ENCODE measurements at places on chromosomes 13 and 19.

- no peak for DNase-seq
Observed at GRCh38 chr13:110311443-110312338, 4.6 kb downstream of the COL4A2 start.

DNA sequence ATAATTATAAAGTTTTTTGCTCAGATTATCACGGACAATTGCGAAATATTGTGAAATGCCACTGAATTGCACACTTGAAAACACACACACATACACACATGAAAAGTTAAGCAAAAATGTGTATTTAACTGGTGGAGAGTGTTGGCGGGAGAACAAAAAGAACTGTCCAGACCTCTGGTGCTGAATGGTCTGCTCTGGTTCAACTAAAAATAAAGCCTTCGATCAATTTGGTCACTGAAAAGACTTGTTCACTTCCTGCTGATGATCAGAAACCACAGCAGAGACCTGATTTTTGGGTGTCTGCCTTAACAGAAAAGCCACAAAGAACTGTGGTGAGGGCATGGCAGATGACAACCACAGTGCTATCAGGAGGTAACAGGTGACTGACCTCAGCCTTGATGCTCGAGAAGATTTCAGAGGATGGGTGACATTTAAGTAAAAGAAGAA is 4.0 kb upstream of the IGFL1 start:
- DNase-seq, result no peak

- peak; percentile 63 for DNase-seq
Observed at GRCh38 chr19:49157445-49158224, at the start of gene TRPM4. Gene TRPM4 (plus strand): TSS chr19:49157792. CDS start chr19:49157867, 75 bp downstream.

GRCh38 chr13:67070306-67070705 is 159.8 kb downstream of the PCDH9 start:
- DNase-seq, result no peak

DNA sequence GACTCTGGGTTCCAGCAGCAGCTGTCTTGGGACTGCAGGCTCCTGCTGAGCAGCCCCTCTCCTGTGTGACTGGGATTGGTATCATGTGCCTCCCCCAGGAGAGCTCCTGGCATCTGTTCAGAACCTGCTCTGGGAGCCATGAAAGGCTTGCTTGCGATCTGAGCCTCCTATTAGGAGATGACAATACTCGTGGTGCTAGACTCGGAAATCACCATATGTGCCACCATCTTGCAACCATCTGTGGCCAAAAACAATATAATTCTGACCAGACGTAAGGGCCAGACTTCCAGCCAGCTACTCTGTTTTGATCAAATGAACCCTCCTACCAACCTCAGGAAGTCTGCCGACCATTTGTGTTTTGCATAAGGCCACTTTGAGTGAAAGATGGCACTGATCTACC is 484.7 kb downstream of the IRS2 start:
- no peak for DNase-seq

DNA sequence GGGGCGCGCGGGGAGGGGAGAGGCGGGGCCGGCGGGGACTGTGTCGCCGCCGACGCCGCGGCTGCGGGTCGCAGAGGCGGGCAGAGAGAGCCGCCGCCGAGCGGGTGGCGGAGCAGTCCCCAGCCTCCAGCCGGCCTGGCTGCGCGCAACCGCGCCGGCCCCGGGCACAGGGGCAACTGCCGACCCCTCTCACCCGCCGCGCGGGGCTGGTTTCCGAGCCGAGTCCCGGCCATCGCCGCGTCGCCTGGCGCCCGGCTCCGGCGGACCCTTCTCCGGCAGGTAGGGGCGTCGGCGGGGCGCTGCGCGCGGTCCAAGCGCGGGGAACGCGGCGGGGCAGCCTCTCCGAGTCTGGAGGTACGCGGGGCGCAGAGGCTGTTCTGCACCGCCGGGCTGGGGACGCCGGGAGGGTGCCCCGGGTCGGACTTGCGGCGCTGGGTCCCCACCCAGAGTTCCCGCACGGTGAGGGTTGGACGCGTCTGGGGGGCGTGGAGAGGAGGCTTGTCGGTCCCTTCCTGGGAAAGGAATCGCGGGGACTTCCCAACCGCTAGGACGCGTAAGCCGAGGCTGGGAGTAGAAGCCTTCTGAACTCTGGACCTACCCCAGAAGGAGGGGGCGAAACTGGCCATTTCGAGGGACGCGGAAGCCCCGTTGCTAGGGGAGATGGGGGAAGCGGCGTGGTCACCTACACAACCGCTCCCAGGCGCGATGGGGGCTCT is 133.6 kb upstream of the MYO16 start:
- no peak for DNase-seq

- no peak for DNase-seq
Observed at GRCh38 chr19:40416918-40417642, 3.9 kb upstream of the PRX start.

DNA sequence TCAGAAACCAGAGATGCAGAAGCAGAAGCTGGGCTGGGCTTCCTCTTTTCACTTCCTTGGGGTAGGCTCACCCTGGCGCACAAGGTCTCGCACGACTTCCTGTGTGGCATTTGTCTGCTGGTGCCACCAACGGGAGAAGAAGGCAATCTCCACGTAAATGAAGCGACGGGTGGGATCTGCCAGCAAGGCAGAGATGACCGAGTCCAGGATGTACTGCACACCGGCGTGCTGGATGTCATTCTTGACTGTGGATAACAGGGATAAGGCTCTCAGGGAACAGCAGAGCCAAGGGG is 1.3 kb downstream of the MAN2B1 start:
- peak; percentile 36 for DNase-seq

DNA sequence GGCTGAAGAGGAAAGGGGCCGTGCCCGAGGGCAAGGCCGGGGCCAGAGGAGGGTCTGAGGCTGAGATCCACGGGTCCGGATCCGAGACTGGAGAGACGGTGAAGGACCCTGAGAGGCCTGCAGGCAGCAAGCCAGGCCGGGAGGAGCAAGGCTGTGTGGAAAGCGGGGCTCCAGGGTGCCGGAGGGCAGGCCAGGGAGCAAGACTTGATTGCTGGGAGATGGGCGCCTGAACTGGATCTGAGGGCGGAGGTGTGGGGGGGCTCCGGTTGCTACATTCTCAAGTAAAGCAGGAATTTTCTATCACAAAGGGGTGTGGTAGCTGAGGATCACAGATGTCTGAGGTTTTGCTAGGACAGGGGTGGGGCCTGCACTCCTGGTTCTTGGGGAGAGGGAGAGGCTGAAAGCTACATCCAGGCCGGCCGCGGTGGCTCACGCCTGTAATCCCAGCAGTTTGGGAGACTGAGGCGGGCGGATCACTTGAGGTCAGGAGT is 3.8 kb downstream of the MAMSTR start:
- DNase-seq, result no peak

DNA sequence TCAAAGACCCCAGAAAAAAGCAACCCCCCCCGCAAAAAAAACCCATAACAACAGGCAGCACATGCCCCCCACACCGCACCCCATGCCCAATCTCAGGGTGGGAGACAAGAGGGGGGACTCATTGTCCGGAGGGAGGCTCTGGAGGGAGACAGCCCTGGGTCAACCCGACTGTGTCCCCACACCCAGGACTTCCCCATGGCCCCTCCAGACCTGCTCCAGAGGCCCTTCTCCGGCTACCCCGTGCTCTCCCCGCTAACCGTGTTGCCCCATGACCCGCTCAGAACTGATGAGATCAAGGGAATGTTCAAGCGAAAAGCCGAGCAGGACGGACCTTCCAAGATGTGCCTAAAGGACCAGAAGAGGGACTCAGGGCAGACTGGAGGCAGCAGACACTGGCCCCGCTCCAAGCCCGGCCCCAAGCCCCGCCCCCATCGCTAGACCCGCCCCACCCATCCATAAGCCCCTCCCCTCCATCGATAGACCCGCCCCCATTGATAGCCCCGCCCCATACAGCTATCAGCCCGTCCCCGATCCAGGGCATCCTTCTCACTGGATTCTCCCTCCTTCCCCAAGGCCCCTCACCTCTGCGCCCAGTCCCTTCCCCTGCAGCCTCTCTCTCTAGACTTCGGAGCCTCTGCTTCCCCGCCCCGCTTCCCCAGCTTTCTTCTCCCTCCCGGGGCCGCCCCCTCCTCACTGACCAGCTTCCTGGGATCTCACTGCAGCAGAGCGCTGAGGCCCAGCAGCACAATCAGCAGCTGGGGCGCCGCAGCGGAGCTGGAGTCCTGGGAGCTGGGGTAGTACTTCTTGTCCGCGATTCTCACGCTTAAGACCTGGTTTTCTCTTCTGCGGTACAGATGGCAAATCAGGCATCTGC is 2.2 kb downstream of the BST2 start:
- DNase-seq, result peak; percentile 36

DNA sequence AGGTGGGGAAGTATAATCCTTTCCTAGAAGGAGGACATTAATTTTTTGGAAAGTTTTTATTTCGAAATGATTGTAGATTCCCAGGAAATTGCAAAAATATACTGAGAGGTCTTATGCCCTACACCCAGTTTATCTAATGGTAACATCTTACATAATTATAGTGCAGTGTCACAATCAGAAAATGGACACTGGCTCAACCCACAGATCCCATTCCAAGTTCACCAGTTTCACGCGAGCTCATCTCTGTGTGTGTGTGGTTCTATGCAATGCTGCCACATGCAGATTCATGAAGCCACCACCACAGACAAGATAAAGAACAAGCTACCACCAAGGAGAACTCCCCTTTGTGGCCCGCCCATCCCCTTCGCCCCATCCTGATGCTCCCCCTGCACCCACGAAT is 24.4 kb downstream of the IL17D start:
- no peak for DNase-seq

- no peak for DNase-seq
Observed at GRCh38 chr13:49977992-49978391, 18.9 kb upstream of the TRIM13 start.

DNA sequence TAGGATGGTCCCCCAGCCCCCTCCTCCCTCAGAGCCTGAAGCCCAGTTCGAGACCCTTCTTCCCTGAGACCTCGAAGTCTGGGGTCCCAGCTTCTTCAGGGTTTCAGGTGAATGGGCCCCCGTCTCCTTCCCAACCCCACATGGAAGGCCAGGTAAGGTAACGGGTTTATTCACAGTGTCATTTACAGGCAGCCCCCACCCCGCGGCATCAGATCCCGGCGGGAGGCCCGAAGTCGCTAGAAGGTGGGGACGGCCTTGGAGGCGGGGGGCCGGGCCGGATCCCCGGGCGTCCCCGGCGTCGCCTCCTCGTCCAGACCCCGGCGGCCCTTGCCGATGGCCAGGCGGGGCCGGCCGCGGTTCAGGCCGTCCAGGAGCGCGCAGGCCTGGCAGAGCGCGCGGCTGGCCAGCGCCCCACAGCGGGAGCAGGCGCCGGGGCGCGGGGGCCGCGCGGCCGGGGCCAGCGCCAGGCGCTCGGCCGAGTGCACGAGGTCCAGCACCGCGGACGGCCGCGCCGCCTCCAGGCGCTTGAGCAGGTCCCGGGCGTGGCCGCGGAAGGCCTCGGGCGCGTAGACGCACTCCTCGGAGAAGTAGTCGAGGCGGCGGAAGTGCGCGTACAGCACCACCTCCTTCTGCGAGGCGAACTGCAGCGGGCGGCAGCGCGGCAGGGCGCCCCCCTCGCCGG is 9.7 kb downstream of the CTU1 start:
- DNase-seq, result no peak

Data from stimulated activated CD4-positive, alpha-beta T cell treated with anti-CD3 and anti-CD28 coated beads, Interleukin-4, amount 100 ng/mL, for 48 hours (primary cell).